ENCODE measurements at places on chromosomes 4 and X.

- DNase-seq, result no peak
Observed at GRCh38 chr4:73803213-73803612, 33.3 kb upstream of the CXCL6 start.

GRCh38 chr4:17664755-17665154 lies 50.3 kb downstream of the MED28 start:
- DNase-seq, result no peak

GRCh38 chrX:118963159-118963558 lies 11.3 kb upstream of the LONRF3 start:
- DNase-seq, result no peak

DNA sequence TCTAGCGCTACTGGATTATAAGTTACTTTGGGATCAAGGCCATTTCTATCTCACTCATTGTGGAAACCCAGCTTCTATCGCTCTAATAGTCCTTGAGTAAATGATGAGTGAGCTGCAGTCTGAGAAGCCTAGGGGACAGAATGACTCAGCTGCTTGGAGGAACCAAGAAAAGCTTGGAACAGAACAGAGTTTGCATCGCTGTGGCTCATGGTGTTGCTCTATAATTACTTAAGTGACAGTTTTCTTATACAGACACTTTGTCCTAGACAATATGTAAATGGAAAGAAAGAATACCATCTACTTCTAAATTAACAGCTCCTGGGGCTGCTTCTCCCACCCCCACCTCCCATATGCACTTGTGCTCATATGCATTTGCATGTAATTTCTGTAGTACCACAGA lies 156.9 kb downstream of the SLIT2 start:
- no peak for DNase-seq

DNA sequence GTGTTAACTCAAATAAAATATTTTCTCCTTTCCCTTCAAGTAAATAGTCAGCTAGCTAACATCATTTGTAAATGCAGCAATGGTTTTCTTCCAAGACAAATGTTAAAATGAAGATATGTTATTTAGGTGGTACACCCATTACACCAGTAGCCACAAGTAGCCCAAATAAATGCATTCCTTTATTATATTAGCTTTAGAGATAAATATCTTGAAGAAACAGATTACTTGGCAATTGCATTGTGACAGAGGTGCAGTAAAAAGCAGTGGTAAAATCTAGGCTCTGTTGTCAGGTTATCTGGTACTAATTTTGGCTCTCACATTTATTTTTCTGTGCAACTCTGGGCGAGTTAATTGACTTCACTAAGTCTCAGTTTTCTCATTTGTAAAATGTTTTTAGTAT lies 193.0 kb downstream of the NAA11 start:
- DNase-seq, result no peak

DNA sequence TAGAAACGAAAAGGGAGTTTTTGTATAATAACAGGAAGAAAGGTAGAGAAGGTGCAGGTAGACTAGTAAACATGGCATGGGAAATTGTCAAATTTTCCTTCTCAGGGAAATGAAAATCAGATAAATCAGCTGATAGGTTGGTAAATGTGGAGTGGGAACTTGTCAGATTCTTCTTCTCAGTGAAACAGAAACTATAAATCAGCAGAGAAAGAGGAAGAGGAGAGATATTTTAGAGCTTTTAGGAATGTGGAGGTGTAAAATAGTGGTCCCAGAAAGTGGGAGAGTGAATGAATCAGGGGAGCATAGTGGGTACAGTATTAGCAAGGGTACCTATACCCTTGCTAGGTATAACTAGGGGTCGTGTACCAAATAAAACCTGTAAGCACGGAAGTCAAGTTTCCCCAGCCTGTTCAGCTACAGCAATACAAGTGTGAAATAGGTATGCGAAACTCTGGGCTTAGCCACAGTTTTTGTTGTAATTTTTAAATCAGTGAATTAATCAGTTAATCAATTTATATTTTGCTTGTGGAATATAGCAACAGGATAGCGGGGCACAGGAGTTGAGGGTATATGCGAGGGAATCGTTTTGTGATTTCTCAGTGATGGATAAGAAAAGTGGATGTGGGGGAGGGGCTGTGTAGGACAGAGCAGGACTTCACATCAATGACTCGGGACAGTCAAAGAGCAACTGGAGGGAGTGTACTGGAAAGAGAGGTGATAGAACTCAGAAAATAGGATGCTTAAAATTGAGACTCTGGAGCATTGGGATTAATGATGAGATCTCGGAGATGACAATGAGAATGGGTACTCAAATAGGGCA lies 561.5 kb downstream of the INPP4B start:
- no peak for DNase-seq

- no peak for DNase-seq
Observed at GRCh38 chr4:20687864-20688263, 12.4 kb upstream of the PACRGL start.

GRCh38 chr4:6493658-6494304 lies 21.4 kb upstream of the PPP2R2C start:
- no peak for DNase-seq

DNA sequence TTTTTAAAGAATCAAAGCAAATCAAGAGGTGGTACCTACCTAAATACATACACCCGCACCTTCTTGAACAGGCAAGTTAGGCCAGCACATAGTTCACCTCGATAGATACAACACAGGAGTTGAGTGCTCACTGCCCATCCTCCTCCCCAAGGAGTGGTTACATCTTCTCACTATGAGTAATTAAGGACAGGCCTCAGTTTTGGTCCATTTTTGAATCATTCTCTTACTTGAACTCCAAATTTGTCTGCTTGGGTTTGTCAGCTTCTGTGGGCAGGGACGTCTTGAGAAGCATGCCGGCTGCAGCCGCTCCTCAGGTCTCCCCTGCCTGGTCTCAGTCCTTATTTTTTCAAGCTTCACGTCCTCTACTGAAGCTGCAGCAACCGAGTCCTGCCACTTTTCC lies 190.6 kb upstream of the RBPJ start:
- no peak for DNase-seq

GRCh38 chr4:78951862-78952472 lies 12.7 kb upstream of the PAQR3 start:
- peak; percentile 10 for DNase-seq

DNA sequence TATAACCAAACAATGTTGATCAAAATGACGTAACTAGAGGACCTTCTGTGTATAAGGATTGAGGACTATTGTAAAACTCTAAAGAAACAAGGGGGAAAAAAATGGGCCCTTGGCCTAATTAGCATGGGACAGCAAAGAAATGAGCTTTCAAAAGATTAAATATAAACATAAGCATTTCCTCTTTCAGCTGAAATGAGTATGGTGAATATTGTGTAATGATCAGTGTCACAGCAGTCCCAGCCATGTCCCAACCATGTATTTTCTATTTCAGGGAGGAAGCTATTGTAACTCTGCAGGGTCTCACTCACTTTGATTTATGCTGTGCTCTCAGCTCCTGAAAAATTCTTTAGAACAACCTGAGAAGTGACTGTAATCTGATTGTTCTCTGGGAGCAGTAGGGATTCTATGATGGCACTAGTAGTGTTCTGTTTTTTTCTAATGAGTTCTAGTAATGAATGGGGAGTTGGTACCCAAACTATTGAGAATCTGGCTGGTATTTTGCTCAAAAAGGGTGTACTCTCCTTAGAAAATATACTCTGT lies 25.8 kb downstream of the ANXA10 start:
- no peak for DNase-seq

DNA sequence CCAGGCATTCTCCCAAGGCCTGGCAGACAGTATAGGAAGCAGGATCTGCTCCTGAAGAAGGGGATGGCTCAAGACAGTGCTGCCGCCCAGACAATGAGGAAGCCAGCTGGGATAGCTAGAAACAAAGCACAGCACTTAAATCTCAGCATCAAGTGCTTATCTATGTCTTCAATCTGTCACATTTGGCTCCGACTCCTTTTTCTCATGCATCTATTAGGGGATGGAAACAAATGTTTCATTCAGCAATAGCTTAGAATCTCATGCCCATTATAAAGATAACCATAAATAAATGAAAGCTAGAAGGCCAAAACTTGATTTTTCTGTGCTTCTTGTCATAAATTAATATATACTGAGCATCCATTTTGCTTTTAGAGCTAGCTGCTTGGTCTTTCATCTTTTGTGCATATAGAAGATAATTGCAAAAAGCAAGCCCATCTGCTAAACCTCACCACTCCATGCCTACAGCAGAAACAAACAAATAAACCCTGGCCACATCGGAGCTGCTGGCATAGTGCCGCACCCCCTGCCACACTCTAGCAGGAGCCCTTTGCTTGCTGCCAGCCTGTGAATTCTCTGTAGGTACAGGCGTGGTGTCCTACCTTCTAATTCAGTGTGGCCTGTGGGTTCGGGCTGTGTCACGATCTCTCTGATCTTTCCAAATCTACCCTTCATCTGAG lies 75.9 kb downstream of the AASDH start:
- no peak for DNase-seq
